NCI-H1436 treated with DMSO at 0.1 percent for 48 hours (cell line): ENCODE measurements at places on chromosomes 12 and 14.

DNA sequence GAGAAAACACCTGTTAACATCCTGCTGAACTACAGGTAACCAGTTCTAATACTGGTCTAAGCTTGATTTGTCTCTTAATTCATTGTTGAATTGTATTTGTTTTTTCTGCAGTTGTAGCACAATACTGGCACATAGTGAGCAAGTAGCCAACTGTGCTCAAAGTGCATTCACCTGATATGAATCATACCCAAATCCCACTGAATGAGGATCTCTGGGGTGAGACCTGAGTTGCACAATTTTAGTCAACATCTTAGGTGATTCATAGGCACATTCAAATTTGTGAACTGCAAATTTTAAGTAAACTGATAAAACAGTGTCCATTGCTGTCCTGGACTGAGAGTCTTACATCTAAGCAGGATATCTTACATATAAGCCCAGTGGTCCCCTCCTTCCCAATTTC lies 12.8 kb downstream of the KCNC2 start:
- no peak for DNase-seq

GRCh38 chr14:88473791-88474190 lies 81.0 kb downstream of the PTPN21 start:
- DNase-seq, result no peak

DNA sequence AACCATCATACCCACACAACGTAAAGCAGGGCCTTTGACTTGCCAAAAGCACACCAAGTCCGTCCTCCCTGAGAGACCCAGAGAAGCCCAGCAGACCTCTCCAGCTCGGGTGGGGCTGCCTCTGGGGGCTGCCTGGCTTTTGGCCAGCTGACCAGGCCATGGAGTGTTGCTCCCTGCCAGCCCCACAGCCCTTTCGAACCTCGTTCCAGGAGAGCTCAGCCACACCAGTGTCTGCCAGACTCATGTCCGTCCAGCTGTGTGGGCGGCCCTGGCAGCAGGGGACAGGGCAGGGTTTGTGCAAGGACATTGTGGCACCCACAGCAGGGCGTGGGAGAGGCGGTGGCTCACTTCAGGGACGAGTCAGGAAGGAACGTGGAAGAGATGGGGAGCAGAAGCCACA lies 22.6 kb upstream of the IRF2BPL start:
- no peak for DNase-seq

DNA sequence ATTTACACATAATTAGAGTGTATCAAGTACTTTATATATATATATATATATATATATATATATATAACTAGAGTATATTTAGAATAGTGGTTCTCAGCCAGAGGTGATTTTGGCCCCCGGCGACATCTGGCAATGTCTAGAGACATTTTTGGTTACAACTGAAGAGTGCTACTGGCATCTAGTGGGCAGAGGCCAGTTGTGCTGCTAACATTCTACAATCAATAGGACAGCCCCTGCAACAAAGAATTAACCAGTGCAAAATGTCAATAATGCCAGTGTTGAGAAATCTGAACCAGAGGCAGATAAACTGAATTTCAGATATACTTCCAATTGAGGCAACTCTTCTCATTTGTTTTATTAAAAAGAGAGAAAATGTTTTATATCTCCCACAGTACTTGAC lies 8.9 kb downstream of the GTF2A1 start:
- DNase-seq, result no peak

GRCh38 chr14:69808919-69809808 lies 12.1 kb upstream of the SLC10A1 start:
- DNase-seq, result no peak

DNA sequence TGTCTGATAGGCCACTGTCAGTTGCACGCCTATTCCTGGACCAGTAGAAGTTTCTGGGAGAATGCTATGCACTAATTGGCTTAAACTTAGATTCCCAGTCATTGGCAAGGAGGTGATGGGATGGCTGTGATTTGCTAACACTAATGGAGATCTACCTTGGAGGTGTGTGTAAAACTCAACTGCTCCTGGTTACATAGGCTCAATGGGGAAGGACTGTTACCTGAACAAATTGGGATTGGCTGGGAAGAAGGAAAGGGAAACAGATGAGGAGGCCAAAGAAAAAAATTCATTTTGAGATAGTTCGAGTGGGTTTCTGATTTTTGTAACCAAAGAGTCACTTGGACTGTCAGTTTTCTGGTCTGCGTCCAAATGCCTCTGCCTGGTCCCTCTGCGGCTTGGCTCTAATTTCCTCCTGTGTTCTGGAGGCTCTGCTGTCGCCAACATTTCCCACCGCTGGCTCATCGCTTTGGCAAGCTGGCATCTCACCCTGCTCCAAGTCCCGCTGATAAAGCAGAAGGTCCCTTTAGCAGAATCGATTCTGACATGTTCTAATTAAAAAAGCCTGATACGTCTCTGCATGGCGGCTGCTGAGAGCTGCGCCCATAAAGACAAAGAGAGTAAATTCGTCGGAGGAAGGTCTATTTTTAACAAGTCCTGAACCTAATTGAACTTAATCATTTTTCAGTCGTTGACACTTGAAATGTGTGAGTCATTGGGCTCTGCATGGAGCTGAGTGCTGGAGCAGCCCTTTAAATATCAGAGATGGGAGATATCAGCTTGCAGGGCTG lies 2.0 kb upstream of the CCDC63 start:
- no peak for DNase-seq

DNA sequence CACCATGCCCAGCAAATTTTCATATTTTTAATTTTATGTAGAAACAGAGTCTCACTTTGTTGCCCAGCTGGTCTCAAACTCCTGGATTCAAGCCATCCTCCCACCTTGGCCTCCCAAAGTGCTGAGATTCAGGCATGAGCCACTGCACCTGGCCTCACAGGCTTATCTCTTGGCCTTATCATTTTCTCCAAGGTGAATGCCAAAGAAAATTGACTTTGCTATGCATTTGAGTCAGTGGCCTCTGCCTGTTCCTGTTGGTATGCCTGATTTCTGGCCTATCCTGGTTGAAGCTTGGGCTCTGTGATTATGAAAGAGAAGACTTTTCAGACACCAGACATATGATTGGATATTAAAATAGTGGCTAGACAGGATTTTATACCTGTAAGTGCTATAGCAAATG lies 34.2 kb downstream of the MANSC1 start:
- DNase-seq, result no peak

DNA sequence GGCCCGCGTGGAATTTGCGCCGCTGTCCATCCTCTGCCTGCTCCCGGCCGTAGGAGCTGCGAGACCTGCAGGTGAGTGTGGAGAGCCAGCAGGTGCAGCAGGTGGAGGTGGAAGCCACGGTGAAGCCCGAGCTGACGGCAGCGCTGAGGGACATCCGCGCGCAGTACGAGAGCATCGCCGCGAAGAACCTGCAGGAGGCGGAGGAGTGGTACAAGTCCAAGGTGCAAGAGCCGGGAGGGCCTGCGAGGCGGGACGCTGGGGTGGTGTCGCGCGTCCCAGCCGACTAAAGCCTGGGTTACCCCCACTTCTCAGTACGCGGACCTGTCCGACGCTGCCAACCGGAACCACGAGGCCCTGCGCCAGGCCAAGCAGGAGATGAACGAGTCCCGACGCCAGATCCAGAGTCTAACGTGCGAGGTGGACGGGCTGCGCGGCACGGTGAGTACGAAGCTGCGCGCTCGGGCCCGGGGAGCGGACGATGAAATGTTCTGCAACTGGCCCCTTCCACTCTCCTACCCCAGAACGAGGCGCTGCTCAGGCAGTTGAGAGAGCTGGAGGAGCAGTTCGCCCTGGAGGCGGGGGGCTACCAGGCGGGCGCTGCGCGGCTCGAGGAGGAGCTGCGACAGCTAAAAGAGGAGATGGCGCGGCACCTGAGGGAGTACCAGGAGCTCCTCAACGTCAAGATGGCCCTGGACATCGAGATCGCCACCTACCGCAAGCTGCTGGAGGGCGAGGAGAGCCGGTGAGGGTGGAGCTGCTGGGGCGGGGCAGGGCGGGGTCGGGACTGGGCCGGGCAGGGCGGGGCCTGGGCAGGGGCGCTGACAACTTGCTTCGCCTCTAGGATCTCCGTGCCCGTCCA lies 2.1 kb downstream of the PRPH start:
- no peak for DNase-seq

- no peak for DNase-seq
These were observed 58.6 kb upstream of the ARHGAP5 start for GRCh38 chr14:32018391-32019092.

DNA sequence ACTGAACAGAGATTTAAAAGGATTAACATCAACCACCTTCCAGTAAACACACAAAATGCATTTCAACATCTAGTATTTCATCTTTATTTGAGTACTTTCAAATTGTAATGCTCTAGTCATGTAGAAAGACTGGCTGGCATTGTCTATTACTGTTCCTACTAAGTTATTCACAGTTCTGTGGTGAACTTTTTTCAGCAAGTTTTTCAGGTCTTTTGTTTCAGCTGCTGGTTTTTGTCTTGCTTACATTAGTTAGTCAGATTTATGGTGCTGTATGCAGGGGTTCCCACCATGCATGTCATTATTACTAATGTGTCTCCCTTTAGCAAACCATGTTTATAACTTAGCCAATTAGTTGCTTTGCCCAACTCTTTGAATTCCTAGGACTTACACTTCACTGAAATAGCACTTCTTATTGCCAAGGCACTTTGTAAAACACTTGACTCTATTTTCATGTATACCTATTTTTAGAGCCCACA lies 253.4 kb upstream of the KITLG start:
- no peak for DNase-seq

GRCh38 chr12:125243811-125244210 lies 178.6 kb downstream of the AACS start:
- DNase-seq, result no peak

- DNase-seq, result no peak
These were observed 439.9 kb downstream of the EGLN3 start for GRCh38 chr14:33510991-33511390.

GRCh38 chr14:68695856-68696255 lies 97.0 kb downstream of the ZFP36L1 start:
- DNase-seq, result no peak

DNA sequence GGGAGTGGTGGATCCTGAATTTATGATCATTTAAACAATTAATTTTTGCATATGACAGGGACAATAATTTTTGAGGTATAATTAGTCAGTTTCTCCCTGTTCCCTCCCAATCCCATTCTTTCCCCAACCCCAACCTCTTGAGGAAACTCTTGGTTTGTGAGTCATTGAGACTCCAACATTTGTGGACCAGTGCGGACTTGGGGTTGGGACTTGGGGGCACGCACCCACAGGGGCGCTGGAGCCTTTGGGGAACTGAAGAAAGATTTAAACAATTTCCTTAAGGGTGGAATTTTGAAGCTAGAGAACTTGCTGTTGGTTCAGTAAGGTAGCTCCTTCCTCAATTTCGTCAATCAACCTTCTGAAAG lies 17.4 kb upstream of the PTGR2 start:
- no peak for DNase-seq

DNA sequence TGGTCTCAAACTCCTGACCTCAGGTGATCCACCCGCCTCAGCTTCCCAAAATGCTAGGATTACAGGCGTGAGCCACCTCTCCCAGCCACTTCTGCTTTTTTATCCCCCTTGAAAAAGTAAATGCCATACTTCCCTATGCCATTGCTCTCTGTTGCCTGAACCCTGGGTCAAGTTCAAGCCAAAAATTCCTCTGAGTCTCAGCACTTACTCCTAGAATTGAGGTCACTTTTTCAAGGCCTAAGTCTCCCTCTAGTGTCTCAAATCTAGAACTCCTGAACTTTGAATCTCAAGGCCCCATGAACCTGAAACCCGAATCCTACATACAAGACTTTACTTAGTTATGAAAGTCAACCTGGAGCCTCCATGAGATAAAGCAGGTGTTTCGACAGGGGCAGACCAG lies 1.4 kb upstream of the APOBEC1 start:
- no peak for DNase-seq

DNA sequence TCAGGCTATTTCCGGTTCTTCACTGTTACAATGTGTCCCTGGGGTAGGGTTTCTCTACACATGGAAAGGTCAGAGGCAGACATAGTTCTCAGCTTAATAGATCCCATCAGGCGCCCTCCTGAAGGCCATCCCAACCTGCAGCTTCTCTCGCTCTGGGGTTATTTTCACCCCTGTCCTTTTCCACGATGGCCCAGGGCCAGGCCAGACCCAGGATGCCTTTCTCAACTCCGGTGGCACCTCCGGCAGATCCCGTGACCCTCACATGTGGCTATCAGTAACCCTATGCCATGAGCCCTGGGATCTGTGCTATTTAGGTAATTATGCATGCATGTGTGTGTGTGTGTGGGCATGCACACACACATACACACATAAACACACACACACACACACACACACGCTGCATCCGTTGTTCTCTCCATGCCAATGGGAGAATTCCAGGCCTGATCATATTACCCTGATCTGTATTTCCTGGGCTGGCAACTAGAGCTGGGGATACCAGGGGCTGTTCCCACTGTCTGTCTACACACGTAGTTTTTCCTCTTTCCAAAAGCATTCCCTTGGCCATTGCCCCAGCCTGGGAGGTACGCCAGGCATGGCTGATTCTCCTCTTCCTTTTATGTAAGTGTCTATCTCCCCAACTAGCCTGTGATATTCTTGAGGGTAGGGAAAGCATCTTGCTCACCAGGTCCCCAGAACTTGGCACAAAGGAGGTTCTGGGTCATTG lies 51.2 kb upstream of the NOS1 start:
- DNase-seq, result no peak

DNA sequence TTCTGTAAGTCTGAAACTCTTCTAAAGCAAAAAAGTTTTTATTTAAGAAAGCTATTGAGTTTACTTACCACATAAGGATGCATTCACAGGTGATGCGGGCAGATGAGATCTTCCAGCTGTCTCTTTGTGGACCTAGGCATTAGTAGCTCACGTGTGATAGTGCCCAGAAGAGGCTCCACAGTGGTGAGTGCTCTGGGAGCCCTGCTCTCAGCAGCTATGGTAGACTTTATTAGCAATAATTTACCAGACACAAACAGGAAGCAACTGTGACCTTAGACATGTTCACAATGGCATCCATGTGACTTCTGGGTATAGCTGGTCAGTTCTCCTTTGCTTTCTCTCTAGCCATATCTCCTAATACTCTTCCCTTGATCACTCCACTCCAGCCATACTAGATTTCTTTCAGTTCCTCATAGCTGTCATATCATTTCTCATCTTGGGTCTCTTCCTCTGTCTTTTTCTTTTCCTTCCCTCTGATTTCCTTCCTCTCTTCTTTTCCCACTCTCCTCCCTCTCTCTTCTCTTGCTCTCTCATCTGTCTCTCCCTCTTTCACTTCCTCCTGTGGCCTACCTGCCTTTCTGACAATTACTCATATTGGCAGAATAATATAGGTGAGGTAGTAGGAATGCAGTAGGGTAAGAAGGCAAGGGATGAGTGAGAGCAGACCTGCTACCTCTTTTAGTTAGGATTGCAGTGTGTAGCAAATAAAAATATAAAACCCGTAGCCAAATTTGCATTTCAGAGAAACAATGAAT lies 75.2 kb upstream of the SCAF11 start:
- no peak for DNase-seq

DNA sequence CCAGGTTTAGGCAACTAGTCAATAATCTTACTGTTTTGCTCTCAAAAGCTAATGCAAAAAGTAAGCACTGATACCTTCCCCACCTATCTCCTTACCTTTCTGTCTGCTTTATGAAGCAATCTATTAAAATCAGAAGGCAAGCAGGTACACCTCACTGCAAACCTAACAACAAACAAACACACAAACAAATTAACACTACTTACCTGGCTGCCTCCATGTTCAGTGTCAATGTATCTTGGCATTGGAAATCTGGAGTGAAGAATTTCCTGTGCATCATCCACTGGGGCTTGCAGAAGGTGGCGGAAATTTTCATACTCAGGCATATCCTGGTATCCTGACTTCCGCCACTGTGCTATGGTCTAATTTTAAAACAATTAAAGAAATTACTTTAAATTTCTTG lies 62.5 kb downstream of the SEC23A start:
- DNase-seq, result no peak

- no peak for DNase-seq
These were observed 274.9 kb upstream of the RTL1 start for GRCh38 chr14:101178184-101179072.

GRCh38 chr14:21704338-21704737 lies 30.7 kb upstream of the OR4E1 start:
- DNase-seq, result no peak
